ENCODE measurements at places on chromosomes 1 and 21. TPM values are rescaled to one million over a fixed set of nuclear protein-coding genes. Genes with fewer than 3 reads are reported as not detected.

Gene TDRD5
- not detected for total RNA-seq

Gene CA6
- 0.20 TPM for total RNA-seq

DNA sequence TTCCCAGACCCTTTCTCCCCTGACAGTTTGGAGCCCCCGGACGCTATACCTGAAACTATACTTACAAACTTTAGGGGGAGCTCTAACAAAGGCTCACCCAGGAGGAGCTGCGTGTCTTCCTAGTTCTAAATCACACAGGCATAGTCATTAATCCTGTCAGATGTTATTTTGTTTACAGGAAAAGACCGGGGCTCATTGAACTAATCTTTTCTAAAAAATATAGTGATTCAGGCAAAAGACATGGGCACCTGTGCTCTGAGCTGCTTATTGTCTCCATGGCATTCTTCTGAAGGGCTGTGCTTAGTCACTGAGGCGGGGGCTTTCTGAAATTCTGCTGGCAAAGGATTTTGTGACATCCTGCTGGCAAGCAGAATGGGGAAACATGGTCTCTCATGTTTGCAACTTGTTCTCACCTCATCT is 1577.0 kb downstream of the NCAM2 start:
- no peak overlapping the region for H3K27ac ChIP-seq
- no peaks in the 10 kb centered on the region for H3K27me3 ChIP-seq
- H3K4me3 ChIP-seq, result no peak overlapping the region

GRCh38 chr1:170316270-170316669 is 170.5 kb downstream of the NTMT2 start:
- H3K36me3 ChIP-seq, result no peaks in the 10 kb centered on the region
- no peak overlapping the region for H3K27ac ChIP-seq
- DNase-seq, result no peak
- H3K4me3 ChIP-seq, result no peak overlapping the region
- no peaks in the 10 kb centered on the region for H3K27me3 ChIP-seq

Gene CELF3
- total RNA-seq, result not detected

- H3K27me3 ChIP-seq, result peaks cover 14% of the 10 kb centered on the region
- peak overlapping the region; percentile 67 for H3K4me3 ChIP-seq
- H3K36me3 ChIP-seq, result no peaks in the 10 kb centered on the region
- peaks cover 23% of the 10 kb centered on the region for H3K4me1 ChIP-seq
- H3K27ac ChIP-seq, result no peak overlapping the region
- DNase-seq, result peak; percentile 83
Measured at GRCh38 chr1:966704-967300, 520 bp downstream of the PLEKHN1 start.

Gene HCRTR1
- not detected for total RNA-seq

Gene LCE1F
- not detected for total RNA-seq

Gene LAX1
- total RNA-seq, result 16.6 TPM

DNA sequence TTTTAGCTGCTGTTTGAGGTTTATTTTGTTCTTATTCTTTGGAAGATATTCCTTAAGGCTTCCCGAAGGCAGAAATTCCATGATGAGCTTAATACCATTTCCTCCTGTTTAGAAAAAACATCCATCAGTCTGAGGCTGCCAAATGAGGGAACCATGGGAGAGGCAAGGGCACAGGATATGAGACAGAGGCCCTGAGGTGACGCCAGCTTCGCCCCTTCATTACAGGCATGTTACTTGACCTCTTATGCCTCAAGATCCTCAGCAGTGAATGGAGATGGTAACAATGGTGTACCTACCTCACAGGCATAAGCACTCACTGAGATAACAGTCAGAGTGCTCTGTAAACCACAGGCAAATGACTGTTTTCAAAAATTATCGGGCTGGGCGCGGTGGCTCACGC is 93.6 kb downstream of the RAVER2 start:
- no peak overlapping the region for H3K4me3 ChIP-seq

- no peak overlapping the region for H3K27ac ChIP-seq
- no peak overlapping the region for H3K4me3 ChIP-seq
- no peaks in the 10 kb centered on the region for H3K27me3 ChIP-seq
- H3K36me3 ChIP-seq, result no peaks in the 10 kb centered on the region
- no peaks in the 10 kb centered on the region for H3K4me1 ChIP-seq
Measured at GRCh38 chr1:100631015-100631551, 88.5 kb upstream of the VCAM1 start.
